ENCODE measurements at places on chromosomes 4 and X.
A peak's percentile ranks its signal among the peaks of the same experiment; 100 is the strongest.

DNA sequence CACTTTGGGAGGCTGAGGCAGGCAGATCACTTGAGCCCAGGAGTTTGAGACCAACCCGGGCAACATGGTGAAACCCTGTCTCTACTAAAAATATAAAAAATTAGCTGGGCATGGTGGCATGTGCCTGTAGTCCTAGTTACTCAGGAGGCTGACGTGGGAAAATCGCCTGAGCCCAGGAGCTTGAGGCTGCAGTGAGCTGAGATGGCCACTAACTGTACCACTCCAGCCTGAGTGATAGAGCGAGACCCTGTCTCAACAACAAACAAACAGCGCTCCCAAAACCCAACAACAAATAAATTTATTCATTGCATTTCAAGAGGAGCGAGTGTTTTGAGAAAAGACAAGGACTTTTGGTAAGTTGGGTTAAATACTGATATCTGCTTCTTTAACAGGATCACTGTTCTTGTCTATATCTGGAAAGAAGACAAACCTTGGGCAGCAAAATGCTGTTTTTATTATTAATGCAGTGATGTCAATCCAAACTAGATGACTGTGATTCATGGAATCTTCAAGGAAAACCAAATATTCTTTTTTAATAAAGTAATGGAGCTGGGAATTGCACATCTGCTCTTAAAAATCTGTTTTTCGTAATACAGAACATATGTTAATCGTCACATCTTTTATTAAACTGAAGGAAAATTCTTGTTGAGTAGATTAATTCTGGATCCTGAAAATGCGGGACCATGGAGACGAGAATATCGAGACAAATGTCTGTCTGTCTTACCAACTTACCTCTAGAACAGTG is 90.8 kb upstream of the LIMCH1 start:
- DNase-seq: no peak

DNA sequence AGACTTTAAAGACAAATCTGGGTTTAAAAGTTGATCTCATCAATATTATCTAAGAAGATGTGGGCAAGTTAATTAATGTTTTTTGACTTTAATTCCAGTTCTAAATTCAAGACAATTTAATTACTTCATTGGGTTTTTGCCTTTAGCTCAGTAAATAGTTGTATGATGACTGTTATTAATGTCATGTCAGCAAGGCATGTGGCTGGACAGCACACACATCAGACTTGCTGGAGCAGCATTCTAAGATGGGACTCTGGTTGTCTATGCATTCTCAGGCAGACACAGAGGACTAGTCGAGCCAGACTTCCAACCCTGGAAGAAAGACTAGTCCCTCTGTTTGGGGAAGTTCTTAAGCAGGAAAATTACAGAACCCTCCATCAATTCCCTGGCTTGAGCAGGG is 180.7 kb upstream of the GK2 start:
- no peak for DNase-seq

- no peak for DNase-seq
Measured at GRCh38 chr4:579543-580175, 3.6 kb upstream of the TMEM271 start.

DNA sequence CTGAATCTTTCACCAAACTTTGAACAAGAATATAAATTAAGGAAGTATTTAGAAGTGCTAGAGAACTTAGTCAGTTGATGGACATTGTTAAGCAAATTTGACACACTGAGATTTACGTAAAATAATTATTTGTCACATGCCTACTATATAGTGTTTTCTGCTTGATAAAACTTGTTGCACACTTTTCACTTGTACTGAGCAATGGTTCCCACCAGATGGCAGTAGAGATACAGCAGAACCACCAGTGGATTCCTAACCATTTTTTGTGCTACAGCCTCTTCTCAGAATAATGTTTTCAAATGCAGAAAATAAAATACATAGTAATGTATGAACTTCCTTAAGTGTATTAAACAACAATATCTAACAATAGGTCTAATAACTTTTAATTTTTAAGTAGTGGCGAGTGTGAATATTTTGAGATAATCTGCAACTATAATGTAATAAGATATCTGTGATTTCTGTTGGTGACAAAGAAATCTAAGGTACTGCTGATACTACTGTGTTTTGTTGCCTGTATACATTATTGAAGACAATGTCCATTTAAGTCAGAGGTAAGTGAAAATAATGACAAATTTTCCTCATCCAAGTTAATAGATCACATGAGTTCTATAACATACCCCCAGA is 81.2 kb downstream of the APOOL start:
- DNase-seq: peak; percentile 34

DNA sequence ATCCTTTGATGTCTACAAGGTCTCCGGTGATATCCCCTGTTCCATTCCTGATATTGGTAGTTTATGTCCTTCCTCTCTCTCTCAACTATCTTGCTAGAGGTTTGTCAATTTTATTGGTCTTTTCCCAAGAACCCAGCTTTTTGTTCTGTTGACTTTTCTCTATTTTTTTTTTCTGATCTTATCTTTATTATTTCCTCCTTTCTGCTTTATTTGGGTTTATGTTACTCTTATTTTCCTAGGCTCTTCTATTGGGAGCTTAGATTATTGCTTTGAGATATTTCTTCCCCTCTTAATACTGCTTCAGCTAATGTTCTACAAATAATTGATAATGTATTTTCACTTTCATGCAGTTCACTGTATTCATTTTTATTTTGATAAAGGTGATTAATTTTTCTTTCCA is 44.2 kb downstream of the EIF2S3 start:
- no peak for DNase-seq

DNA sequence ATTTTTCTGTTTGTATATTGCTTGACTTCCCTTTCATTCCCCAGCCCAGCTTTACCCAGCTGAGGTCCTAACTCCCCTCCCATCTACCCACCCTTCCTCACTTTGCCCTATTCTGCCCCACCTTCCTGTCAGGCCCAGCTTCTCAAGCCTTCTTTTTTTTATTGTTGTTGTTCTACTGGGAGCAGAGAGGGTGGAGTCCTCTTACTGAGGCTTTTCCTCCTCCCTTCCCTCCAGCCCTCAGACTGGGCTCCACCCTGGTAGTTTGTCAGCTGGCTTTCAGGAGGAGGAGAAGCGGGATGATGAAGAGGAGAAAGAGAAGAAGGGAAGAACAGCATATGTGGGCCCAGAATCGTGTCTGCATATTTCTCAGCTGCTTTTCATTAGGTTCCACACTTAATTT is 3.2 kb upstream of the KLF8 start:
- DNase-seq: no peak

- no peak for DNase-seq
Measured at GRCh38 chr4:118788911-118789310, 47.0 kb downstream of the SEC24D start.

DNA sequence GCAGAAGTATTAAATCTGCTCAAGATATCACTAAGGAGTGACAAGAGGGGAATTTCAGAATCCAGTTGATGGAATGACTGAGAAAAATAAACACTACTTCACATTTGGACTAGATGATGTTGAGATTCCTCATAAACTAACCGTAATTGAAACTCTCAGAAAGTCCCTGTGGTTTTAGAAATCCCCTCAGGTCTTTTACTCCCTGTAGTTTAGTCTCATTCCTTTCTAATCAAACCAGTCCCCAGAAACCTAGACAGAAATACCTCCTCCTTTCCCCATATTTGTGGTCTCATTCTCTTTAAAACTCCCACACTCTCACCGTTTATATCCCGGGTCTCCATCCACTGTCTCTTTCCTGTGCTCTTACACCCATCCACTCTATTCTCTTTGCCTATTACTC is 15.0 kb upstream of the TLR1 start:
- DNase-seq: no peak

DNA sequence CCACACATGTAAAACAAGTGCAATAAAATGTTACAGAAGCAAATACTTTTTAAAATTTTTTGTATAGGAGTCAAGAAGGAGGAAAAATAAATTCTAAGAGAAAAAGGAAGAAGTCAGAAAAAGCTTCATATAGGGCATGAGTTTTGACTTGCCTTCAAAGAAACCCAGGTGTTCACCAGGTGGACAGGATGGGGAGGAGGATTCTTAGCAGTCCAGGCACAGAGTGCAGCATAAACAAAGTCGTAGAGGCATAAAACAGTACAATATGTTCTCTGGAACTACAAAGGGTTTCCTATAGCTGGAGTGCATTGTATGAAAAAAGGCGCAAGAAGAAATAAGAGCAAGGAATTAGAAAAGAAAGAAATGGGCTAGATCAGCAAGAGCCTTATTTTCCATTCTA is 1.9 kb upstream of the SCFD2 start:
- DNase-seq: no peak

DNA sequence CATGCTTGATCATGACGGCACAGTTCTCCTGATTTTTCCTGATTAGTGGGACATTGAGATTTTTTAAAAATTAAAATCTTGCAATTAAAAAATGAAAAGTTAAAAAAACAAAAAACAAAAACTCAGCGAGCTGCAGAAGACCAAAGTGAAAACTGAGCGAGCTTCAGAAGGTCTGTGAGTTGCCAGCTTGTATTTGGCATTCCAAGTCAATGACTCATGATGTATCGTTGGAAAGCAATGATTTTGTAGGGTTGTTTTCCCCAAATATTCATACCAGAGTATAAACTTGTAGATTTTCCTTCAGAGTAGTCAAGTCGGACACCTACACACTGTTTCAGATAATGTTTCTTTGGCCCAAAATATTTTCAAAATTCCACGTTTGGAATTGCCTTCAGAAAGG is 76.9 kb downstream of the LRRC66 start:
- DNase-seq: no peak

DNA sequence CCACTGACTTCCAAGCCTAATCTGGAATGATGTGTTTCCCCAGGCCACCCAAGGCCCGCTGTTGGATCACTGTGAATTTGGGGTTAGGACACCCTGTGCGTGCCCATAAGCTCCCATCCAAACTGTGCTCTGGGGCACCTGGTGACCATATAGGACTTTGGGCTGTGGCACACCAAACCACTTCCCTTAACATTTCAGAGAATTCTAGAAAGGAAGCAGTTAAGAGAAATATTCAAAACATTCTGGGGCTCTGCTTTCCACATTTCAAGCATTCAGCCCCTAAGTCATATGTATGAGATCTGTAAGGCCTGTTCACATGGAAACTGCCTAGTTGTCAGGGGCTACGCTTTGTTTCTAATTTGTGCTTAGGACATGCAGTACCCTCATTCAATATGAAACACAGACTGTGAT is 14.4 kb downstream of the VGLL1 start:
- peak; percentile 7 for DNase-seq

- DNase-seq: no peak
Measured at GRCh38 chrX:41542135-41542534, 95.0 kb downstream of the NYX start.

GRCh38 chrX:17397074-17397473 is 22.1 kb downstream of the NHS start:
- DNase-seq: no peak

Data from CD4-positive, alpha-beta T cell treated with Interleukin-12 subunit alpha and Interleukin-12 subunit beta, for 1 hour (primary cell).